NCI-H774 (cell line): ENCODE measurements at places on chromosomes 7 and 10.
A peak's percentile ranks its signal among the peaks of the same experiment; 100 is the strongest.

DNA sequence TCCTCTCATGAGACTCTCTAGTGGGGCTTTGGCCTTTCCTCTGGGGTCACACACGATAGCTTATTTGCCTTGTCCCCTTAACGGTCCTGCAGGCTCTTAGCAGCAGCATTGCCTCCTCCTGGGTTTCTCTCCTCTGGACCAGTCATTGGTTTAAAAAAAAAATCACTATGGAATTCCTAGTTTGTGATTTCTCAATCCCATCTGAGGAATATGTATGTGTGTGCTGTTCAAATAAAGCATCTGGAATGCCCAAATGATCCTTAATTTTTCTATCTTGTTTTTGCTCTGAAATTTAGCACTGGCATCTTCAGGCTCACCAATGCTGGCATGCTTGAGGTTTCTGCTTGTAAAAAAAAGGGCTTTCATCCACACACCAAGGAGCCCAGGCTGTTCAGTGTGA is 30.5 kb downstream of the ACTA2 start:
- no peak for DNase-seq

DNA sequence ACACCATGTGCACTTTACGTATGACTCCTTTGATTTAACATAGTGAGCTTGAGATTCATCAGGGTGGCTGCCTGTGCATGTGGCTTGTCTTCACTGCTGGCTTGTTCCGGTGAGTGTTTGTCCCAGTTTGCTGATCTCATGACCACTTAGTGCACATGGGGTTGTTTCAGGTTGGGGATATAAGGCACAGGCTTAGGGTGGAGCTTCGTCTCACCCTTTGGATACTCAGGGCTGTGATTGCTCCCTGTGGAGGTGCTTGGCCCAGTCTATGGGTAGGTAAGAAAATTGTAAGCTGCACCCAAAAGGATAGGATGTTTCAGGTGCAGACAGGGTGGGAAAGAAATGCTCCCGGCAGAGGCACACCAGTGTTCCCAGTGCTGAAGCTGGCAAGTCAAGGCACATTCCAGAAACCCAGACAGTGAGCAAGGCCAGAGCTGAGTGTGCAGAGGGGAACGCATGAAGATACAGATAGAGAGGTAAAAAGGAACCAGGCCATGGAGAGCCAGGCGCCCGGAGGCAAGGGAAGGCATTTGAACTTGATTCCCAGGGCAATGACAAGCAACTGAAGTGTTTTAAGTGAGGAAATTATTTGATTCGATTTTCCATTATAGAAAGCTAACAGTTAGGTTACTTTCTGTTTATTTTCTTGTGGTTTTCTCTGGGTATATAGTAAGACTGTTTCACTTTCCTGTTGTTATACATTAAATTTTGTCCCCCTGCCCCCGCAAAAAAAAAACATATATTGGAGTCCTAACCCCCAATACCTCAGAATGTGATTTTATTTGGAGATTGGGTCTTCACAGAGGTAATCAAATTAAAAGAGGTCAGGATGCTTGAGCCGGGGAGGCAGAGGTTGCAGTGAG is 289.8 kb upstream of the KLF6 start:
- no peak for DNase-seq

DNA sequence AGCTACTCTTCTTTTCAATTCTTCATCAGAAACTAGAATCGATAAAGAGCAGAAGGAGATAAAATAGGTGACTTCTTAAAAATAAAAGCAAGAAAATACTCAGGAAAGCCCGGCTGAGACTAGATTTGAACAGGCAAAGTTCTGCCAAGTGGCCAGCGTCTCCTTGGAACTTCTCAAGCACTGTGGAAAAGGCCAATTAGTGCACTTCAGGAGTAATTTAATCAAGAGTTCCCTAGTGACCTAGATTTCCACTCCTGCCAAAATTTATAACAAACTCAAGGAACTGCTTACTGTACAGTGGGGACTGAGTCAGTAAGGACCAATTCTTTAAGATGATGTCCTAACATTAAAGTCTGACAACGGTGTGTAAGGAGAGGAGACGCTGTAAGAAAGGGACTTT is 57.3 kb downstream of the CHCHD3 start:
- DNase-seq = no peak

- no peak for DNase-seq
Measured at GRCh38 chr7:84693483-84693882, 493.4 kb downstream of the SEMA3D start.

GRCh38 chr7:31091924-31092434 is 39.9 kb downstream of the ADCYAP1R1 start:
- no peak for DNase-seq

DNA sequence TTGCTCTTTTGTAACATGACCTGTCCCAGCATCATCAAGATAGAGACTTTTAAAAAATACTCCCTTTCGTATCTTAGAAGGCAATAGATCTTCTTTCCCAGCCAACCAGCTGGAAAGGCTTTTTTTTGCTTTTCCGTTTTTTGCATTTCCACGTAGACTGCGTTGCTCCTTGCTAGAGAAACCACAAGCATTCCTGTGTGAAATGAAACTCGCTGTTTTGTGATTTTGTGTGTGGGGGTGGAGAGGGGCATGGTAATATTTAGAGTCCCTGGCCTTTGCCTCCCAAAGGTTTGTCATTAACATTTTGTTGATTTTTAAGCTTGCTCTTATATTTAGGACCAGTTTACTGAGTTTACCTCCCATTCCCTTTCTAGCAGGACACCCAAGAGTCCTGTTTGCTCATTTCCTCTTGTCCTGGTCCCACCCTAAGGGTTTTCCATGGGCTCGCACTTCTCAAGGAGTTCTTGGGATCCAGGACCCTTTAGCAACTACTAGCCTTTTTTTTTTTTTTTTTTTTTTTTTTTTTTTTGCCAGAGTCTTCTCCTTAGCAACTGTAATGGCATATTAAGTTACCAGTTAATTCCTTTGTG is 243.6 kb downstream of the BICC1 start:
- no peak for DNase-seq

- DNase-seq = no peak
Measured at GRCh38 chr10:93907059-93907458, 13.3 kb downstream of the SLC35G1 start.

GRCh38 chr10:15814565-15814964 is 45.7 kb downstream of the MINDY3 start:
- DNase-seq = no peak

DNA sequence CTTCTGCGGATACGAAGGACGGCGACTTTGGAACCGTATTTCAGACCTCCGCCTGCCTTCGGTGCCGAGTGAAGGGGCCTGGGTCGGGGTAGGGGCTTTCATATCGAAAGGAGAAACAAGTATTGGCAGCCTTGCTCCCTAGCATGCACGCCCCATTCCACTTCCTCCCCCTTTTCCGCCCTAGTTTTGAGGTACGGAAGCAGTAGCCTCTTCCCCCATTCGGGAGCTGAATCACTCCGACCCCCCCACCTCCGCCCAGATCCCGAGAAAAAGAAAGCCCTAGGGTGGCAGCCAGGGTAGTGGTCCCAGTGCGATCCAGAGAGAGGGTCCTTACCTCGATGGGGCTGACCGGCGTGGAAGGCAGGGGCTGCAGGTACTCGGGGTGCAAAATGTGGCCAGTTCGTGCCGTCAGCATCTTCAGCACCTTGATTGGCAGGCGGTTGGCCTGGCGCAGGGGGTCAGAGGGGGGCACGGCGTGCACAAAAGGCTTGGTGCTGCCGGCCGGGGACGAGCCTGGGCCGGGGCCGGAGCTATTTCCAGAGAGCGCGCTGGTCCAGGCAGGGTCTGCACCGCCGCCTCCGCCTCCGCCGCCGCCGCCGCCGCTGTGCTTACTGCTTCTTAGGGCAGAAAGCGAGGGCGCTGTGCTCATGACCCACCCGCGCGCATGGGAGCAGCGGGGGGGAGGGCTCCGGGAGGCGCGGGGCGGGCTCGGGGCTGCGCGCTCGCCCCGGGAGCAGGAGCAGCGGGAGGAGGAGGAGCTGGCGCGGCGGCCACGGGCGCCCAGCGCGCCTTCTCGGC is 594 bp downstream of the ZNF503 start:
- peak; percentile 59 for DNase-seq

DNA sequence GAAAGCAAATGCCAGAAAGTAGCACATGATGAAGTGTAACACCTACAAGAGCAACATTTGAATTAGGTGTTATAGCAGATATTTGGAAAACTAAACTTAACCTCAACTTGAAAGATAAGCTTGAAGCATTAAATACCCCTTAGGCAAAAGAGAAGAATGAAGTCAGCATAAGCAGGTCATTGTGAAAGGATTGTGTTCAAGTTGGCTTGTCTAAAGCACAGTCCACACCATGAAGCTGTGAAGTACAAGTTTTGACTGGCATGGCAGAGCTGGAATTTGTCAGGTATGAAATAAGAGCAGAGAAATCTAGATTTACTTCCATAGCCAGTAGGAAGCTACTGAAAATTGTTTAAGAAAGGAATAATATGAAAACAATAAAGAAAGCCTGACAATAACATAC is 480.3 kb upstream of the POT1 start:
- DNase-seq = no peak

DNA sequence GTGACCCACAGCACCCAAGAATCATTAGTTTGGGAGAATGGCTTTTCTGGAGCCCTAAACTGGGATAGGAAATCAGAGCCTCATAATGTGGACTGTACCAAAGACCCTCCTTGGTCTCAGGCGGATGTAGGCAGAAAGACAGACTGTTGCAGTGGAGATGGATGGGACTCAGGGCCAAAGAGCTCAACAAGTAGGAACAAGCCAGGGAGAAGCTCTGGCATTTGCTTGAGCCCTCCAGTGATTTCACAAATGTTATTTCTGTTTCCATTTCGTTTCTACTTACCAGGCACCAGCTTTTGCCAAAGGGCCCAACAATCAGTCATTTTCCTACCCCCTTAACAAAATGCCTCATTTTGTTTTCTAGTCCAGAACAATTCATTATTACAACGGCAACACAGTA is 762.7 kb downstream of the KCNMA1 start:
- DNase-seq = no peak

DNA sequence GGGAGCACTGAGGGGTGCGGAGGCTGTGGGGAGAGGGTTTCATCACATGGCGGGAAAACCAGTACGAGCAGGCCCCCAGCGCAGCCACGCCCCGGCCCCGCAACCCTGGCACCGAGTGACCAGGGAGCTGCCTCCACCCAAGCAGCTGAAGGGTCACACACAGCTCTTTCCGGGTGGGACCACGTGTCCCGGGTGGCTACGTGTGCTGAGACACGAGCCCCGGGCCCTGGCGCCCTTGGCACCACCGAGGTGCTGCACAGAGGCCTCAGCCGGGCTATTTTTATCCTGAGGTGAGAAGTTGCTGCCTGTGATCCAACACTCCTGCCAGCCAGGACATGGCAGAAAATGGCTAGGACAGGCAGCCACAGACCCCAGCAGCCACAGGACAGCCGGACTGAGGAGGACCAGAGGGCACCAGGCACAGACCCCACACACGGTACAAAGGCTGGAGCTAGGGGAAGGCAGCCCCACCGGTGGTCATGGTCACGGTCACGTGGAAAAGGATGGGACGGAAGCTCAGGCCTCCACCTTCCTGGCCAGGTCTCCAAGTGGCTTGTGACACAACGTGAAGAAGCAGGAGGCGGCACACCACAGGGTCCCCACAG is 223.7 kb downstream of the MAD1L1 start:
- no peak for DNase-seq

GRCh38 chr10:109727436-109727835 is 195.9 kb downstream of the XPNPEP1 start:
- no peak for DNase-seq

DNA sequence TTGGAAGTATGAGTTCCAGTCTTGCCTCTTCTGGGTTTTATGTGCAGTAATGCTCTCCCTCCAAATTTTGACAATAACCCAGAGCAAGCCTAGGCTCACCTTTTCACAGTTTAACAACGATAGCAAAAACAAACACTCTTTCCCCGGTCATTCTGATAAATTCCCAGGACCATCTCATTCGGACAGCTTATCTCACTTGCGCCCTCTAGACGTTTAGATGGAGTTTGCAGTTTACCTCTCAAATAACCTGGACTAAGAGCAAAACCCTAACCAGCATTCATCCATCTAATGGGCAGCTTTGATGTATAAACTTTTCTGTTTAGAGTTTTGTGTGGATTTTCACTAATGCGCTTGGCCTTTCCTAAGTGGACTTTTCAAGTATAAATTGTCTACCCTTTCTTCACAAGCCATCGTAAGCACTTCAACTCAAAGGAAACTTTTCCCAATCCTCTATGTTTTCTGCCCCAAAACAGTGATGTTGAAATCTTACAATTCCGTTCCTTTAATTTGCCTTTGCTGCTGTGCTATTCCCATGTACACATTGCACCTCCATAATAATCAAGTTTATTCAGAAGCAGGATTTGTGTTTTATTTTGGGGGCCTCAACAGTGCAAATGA is 114.9 kb downstream of the HDAC9 start:
- no peak for DNase-seq

- no peak for DNase-seq
Measured at GRCh38 chr10:132626019-132626760, 88.6 kb downstream of the INPP5A start.

- no peak for DNase-seq
Measured at GRCh38 chr10:17665747-17666146, 21.8 kb downstream of the STAM start.
